ENCODE measurements at places on chromosomes 4 and X.

DNA sequence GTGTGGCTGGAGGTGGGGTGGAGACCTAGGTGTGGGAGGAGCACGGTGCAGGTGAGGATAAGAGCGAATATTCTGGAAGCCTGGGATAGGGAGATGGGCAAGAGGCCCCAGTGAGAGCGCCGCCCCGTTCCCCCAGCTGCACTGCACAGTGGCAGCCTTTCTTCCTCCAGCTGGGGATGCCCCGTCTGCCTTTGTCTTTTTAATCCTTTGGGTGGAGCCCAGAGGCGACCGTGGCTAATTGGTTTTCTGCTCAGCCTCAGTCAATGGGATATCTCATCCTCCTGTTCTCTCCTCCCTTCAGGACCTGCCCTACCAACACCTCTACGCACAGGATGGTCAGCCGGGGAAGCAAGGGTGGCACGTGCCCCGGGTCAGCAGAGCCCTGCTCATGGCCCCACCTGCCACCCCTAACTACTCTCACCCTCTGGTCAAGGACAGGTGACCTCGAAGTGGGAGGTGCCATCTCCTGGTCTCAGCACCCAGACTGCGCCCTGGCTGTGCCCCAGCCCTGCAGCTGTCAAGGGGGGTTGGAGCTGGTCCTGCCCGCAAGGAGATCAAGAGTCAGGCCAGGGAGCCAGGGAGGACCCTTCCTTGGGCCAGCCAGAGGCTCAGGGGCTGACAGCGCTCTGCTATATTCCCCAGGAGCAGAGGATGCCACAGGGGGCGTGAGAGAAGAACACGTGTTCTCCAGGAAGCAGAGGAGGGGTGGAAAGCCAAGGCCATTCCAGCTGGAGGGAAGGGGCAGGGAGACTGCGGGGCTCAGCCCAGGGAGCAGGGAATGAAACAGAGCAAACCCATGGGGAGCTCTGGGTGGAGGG, 64.0 kb downstream of the ADRA2C start:
- DNase-seq, result no peak

- DNase-seq, result no peak
These were observed 42.7 kb upstream of the CITED1 start for GRCh38 chrX:72348247-72348979.

- no peak for DNase-seq
These were observed 19.3 kb upstream of the MAGED1 start for GRCh38 chrX:51874123-51874522.

DNA sequence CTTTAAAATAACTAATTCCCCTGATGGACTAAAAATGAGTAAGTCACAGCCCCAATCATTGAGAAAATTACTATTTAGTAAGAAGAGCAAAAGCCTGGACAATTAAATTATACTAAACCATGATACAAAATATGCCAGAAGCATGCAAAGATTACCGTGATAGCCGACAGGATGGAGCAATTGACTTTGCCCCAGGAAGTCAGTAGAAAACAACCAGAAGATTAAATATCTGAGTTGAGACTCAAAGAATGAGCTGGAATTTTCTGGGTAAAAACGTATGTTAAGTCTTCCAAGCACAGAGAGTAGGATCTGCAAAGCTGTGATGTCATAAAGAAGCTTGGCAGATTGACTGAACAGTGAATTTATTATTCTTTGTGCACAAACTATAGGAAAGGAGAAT, 816.1 kb upstream of the TENM3 start:
- no peak for DNase-seq

GRCh38 chrX:44459501-44459900, 83.2 kb downstream of the FUNDC1 start:
- no peak for DNase-seq

Data from right kidney (tissue), 9 donors.